Left kidney (tissue), 8 donors: ENCODE measurements at places on chromosomes 11 and 22. TPM values are rescaled to one million over a fixed set of nuclear protein-coding genes. Genes with fewer than 3 reads are reported as not detected.

The SMCO4 gene
- 14.8 TPM for polyA plus RNA-seq

The HTR3B gene
- 0.12 TPM for polyA plus RNA-seq

The NLRP6 gene
- polyA plus RNA-seq: 0.35 TPM

The NXPE2 gene
- polyA plus RNA-seq: 0.42 TPM

The ARHGAP42 gene
- polyA plus RNA-seq: 35.3 TPM

The KCNQ1OT1 gene
- polyA plus RNA-seq: 2.8 TPM

The SLC25A22 gene
- 13.0 TPM for polyA plus RNA-seq

The POU2AF2 gene
- polyA plus RNA-seq: not detected

The DBX1 gene
- polyA plus RNA-seq: not detected

GRCh38 chr22:49600891-49601431 lies 226.7 kb downstream of the BRD1 start:
- DNase-seq: no peak

GRCh38 chr22:32144496-32145274 lies 14.4 kb downstream of the C22orf42 start:
- no peak for DNase-seq

DNA sequence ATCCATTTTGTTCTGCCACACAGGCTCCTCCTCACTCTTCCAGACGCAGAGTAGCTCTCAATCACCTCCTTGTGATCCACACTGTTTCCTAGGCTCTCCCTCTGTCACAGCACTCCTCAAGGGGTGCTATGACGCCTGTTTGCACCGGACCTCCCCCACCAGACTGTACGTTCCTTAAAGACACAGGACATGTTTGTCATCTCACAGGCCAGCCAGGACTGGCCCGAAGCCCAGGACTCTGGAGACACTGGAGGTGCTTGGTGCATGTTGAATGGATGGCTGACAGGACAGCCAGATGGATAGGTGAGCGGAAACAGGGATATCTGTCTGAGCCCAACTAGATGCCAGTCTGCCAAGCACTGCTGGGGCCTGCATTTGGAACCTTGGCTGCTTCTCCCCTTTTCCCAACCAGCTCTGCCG lies 13.6 kb downstream of the PLA2G6 start:
- no peak for DNase-seq

GRCh38 chr11:113664981-113665710 lies 41.0 kb downstream of the TMPRSS5 start:
- no peak for DNase-seq

DNA sequence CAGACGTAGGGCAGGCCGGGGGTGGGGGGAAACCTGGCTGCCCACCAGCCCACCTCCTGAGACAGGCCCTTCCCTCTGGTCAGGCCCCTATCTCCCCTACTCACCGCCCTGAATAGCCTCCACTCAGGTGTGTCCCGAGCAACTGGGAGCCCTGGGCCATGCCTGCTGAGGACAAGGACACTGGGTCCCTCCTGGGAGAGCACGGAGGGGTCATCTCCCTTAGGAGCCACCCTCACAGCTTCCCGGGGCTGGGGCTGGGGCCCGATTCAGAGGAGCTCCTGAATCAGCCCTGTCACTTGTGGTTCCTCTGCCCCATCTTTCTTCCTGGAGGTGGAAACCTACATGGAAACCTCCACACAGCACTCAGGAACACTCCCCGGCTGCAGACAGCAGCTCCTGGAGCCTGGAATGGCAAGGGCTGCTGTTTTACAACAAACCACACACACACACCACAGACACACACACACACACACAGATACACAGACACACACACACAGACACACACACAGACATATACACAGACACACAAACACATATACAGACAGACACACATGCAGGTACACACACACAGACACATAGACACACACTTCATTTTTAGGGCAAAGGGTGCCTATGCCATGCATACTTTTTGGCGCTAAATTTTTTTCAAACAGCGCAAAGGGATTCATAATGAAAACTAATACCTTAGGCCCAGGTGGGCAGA lies 9.6 kb upstream of the EMID1 start:
- no peak for DNase-seq

DNA sequence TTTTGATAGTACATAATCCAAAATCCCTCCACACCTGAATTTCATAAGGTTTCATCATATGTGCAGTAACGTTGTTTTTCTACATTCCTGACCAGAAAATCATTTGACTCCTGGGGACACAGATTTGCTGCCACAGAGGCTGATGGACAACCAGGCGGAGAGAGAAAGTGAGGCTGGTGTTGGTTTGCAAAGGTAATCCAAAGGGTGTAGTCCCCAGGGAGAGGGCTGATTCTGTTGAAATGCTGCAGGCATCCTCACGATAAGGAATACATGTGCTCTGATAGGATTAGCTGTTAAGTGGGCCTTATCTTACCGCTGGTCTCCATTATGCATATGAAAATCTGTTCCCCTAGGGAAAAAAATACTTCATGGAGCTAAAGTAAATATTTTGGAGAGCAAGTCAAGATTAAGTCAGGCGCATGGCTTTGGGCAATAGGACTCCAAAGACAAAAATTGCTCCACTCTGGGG lies 8.1 kb downstream of the APOL6 start:
- DNase-seq: no peak

- no peak for DNase-seq
Measured at GRCh38 chr11:17430616-17431015, 42.2 kb upstream of the KCNJ11 start.

GRCh38 chr22:21697880-21698279 lies 32.1 kb downstream of the PPIL2 start:
- DNase-seq: no peak

- no peak for DNase-seq
Measured at GRCh38 chr22:39524089-39524752, 3.9 kb downstream of the ATF4 start.

DNA sequence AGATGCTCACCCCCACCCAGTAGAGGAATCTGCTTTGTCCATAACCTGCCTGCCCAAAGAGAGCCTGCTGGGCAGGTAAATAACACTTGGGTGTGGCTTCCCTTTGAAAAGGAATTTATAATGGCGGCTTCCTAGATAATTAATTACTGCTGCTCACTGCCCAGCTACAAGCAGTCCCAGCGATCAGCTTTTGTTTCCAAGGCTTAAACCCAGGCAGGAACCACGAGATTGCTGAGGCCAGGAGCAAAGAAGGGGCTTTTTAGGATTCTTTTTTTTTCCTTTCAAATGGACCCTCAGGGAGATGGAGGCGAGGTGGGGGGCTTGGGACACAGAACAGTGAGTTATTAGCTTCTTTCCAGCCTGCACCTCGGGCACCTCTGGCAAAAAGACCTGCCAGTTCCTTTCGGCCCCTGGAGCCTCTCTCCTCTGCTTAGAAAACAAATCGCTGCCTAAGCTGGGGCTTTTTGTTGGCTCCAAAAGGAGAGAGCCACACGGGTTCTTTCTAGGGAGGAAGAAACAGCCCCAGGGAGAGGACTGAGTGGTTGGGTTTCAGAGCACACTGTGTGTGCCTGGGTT lies 107.2 kb downstream of the TSPAN18 start:
- DNase-seq: no peak

DNA sequence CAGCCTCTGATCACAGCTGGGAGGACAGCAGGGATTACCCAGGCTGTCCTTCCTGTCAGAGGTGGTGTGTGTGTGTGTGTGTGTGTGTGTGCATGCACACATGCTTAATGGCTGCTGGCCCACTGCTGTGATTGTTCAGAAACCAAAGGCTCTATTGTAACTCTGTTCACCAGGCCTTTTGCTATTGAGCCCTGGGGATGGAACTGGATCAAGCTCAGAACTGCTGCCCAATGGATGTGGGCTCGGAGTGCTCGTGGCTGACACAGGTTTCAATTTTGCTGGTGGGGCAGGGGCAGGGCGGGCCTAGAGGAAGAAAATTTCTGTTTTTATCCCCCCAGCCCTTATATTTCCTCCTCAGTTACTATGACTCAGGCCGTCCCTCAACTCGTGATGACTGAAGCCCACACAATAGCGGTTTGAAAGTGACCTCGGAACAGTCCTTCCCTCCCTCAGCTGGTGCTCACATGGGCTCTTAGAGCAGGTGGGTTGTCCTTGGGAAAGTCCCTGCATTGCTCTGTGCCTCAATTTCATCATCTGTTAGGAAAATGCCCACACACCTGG lies 359.3 kb downstream of the TENM4 start:
- DNase-seq: no peak

DNA sequence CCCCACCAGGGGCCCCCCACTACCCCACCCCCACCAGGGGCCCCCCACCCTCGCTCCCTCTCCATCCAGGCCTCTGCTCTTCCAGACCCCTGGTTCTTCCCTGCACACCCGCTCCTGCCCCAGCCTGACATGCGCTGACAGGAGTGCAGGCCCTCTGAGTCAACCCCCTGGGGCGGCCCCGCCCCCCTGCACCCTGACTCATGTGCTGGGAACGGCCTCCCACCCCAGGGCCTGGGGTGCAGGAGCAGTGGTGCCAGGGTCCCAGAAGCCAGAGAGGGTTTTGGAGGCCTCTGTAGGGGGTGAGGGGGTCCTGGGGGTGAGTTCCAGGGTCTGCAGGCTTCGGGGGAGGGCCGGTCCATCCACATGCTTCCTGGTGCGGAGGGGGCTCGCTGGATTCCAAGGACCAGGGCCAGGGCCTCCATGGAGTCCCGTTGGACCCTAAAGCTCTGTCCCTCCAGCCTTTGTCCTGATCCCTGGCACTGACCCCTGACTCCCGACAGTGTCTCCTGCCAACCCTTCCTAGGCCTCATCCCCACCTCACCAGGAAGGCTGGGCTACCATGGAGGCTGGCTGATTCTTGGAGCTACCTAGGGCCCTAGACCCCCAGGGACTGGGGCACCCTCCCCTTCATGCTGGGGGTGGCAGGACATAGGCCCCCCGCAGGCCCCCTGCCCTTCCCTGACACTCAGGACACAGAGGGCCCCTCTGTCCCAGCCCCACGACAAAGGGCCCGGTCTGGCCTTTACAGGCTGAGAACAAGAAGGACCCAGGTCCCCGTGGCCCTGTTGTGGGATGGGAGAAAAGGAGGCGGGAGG lies 583 bp upstream of the PKP3 start:
- DNase-seq: no peak

DNA sequence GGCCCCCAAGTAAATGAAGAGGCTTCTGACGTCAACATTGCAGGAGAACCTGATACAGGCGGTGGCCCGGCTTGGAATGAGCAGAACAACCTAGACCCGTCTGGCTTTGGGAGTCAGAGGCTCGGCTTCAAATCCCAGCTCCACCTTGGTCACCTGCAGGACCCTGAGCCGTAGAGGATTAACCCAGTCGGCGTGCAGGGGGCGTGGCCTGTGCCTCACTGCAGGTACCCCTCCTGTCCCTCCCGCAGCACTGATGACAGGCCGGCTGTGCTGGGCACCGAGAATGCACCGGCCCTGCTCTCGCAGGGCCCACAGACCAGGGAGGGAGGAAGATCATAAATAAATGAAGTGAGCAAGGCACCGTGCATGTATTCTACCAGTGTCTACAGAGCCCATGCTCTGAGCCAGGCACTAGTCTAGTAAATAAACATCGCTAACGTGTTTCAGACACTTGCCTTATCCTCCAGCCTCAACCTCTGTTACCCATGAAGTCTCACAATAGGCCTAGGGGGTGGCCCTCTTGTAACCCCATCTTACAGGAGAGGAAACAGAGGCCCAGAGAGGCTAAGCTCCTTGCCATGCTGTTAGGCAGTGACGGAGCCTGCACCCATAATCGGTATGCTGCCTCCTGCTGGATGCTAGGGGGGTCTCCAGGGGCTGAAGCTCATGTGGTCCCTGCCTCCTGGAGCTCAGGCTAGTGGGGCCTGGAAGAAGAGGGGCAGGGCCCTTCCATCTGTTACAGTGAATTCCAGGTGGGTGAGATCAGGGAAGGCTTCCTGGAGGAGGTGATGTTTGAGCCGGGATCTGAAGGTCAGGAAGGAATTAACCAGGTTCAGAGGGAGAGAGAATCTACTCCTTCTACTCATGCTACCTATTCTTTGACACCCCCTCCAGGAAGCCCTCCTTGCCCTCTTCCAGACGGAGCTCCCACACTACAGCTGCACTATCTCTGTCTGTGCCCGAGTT lies 53.4 kb downstream of the RTL6 start:
- no peak for DNase-seq

DNA sequence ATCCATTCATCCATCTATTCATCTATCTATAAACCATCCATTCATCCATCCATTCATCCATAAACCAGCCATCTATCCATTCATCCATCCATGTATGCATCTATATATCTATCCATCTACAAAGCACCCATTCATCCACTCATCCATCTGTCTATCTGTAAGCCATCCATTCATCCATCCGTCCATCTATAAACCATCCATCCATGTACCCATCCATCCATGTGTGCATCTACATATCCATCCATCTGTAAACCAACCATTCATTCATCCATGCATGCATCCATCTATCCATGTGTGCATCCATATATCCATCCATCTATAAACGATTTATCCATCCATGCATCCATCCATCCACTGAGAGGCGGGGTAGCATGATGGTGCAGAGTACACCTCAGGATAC lies 58.4 kb downstream of the MPPED1 start:
- no peak for DNase-seq

GRCh38 chr11:28104984-28105383 lies 3.0 kb downstream of the KIF18A start:
- no peak for DNase-seq

- peak; percentile 97 for DNase-seq
Measured at GRCh38 chr22:37807410-37808293, at the start of gene GCAT. Gene GCAT (plus strand): TSS chr22:37807934. CDS start chr22:37807968, 34 bp downstream.

- DNase-seq: no peak
Measured at GRCh38 chr22:33030923-33031525, 27.2 kb downstream of the SYN3 start.

GRCh38 chr11:12169822-12170221 lies 59.4 kb downstream of the MICAL2 start:
- no peak for DNase-seq

DNA sequence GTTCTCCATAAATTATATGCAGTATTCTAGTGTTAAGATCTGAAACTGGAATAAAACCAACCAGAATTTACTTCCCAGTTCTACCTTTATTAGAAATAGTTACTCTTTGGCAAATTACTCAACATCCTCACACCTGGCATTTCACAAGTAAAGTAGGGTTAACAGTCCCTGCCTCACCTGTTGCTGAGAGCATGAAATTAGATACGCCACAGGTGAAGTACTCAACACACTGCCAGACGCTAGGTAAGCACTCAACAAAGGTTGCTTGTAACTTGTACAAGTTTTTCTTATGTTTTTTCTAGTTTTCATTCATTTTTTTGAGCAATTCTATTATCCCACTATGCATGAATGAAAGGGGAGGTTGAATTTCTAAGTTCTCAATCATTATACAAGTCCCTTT lies 267.6 kb upstream of the ARHGAP42 start:
- DNase-seq: no peak

GRCh38 chr11:64223001-64223651 lies 2.9 kb downstream of the TRPT1 start:
- DNase-seq: no peak
